ENCODE measurements at places on chromosomes 3 and 15. TPM values are rescaled to one million over a fixed set of nuclear protein-coding genes. Genes with fewer than 3 reads are reported as not detected.

The TNFSF10 gene
- 13.0 TPM for total RNA-seq

The UBE2E2 gene
- 48.1 TPM for total RNA-seq

DNA sequence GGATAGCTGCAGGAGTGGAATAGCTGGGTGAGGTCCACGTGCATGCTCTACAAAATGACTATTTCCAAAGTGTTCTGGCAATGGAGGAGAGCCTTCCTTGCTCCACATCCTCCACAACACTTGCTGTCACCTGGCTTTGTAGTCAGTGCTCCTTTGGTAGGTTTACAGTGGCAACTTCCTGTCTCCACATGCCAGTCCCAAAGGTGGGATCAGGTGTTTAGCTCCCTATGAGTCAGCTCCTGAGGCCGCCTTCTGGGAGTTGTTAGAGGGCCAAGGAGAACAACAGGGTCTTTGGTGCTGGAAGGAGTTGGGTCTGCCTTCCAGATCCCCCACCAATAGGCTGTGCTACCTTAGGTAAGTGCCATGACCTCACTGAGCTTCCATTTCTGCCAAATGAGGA is 15.3 kb upstream of the LIMD1 start:
- peak; percentile 62 for DNase-seq

- no peak for DNase-seq
Observed at GRCh38 chr3:81308306-81308705, 453.1 kb downstream of the GBE1 start.

GRCh38 chr15:48494631-48495030 is 150.9 kb downstream of the FBN1 start:
- no peak for DNase-seq

The GPR160 gene
- total RNA-seq = 0.78 TPM

The LRTM1 gene
- total RNA-seq = not detected

DNA sequence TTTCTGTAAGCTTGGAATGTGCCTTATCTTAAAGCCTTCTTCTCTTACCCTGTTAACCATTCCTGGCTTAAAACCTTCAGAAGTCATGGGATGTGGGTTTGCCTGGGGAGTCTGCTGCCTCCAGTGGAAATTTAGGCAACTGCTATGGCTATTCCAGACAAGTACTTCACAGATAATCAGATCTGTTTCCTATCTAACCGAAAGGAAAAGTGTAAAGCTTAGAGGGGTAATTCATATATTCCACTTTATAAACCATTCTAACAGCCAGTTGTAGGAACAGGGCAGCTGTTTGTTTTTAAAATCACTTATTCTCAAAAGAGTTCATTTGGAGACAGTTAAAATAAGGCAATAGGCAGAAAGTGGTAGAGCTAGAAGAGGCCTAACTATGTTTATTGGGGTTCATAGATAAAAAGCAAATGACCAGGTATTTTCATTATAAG is 219.9 kb downstream of the TCF12 start:
- DNase-seq = no peak

The ABCC5 gene
- total RNA-seq = 34.6 TPM

The KPNA1 gene
- total RNA-seq = 94.7 TPM

The UROC1 gene
- not detected for total RNA-seq

All from cardiac septum (tissue), 1 donor.